GM23248 (cell line): ENCODE measurements at places on chromosomes 5 and 9.

DNA sequence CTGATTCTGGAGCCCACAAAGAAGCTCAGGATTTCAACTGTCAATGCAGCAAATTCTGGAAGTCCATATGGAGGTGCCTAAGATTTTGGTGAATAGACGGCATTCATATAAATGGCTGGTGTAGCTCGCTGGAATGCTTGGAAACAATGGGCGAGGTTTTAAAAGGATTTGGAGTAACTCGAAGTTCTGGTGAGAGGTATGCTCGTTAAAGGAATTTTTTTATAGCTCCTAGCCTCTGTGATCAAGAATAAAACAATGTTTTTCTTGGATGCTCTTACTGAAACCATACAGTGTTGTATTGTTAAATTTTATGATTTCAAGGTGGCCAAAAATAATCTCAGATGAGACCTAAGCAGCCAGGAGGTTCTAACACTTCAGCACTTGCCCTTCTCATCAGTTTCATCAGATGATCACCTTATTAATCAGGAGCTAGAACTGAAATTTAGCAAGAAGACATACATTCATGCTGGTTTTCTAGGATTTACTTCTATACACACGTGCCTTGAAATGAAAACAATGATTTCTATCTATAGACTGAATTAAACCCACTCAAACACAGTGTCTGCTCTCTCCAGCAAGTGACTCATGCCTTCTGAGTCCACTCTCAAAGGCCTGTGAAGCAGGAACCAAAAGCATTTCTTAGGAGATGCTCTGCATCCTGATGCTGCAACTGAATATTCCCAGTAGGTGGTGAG, 79.2 kb downstream of the OTULIN start:
- DNase-seq, result peak; percentile 75

DNA sequence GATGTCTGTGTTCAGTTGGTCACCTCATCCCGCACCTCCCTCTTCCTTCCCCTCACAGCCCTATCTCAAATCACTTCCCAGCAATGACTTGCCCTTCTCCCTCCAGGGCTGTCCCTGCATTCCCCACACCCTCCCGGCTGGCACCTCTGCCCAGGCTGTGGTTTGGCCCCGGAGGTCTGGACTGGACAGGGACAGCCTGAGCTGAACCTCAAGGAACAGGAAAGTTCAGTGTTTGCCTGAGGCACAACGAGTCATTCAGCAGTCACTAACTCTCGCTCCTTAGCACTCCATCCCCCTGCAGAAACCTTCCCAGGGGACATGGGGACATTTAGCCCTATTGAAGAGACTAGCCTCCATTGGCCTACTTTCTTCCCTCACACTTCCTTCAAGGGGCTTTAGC, 58.3 kb upstream of the MAP3K1 start:
- peak; percentile 53 for DNase-seq

- no peak for DNase-seq
These were observed 6.5 kb downstream of the DENND1A start for GRCh38 chr9:123923377-123923776.

DNA sequence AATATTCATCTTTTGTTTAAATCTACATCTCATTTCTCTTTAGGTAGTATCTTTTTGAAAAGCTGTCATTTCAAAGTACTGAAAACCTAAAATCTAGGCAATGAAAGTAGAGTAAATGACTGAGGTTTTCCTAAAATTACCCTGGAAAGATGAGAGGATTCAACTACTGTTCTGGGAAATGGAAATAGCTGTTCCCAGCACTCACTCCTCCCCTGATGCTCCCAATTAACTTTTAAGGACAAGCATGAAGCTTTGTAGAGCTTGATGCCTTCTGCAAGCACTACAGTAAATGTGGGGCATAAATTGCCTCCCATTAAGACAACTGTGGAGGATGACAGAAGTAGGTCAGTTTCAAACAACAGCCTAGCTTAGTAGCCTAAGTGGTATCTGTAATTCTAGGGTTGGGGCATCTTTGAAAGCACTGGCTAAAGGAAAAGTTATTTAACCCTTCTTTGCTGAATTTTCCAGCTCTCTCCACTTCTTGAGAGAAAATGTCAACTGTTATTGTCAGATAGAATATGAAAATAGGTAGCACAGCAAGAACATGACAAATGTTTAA, 100.2 kb upstream of the GNA14 start:
- no peak for DNase-seq

DNA sequence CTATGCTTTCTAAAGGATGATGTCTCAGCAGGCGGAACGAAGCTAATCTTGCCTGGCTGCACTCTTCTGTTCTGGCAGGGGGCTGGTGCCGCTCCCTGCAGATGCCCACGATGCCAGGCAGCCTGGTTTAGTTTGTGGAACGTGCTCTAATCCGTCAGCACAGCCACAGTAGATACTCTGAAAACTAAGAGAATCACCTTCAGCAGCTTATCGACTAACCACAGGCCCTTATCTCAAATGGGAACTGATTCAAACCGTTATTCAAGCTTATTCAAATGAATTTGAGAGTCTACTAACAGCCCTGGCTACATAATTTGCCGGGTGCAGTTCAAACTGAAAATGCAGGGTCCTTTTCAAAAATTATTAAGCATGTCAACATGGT, 246.6 kb upstream of the ANKRD55 start:
- no peak for DNase-seq

DNA sequence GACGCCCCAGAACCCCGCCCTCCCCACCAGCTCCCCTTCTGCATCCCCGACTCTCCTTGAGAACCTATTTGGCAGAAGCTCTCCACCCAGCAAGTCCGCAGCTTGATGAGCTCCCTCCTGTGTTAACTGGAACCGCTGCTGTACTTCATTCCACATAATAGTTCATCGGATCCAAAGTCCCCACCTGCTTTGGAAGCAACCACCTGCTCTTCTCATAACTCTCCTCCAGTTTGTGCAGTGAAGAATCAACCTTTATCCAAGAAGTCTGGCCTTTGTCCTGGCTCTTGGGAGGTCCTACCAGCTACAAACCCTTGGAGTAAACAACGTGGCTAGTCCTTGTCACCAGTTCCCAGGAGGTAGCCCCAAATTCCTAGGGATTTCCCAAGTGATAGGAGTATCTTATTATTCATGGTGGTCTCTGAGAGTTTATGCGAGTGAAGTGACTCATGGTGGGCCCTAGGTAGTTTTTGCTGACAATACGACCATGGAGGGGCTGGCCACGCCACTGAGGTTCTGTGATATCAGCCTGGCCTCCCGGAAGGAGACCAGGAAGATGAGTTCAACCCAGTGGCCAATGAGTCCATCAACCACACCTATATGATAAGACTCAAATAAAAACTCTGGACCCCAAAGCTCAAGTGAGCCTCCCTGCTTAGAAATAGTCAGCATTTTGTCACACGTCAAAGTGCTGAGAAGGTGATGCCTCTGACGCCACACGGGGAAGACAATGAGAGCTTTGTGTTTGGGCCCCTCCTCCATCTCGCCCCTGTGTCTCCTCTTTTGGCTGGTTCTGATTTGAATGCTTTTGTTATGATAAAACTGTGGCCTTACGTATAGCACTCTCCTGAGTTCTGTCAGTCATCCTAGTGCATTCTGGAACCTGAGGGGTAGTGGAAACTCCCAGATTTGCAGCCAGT, 3.6 kb upstream of the IL4 start:
- DNase-seq, result no peak

GRCh38 chr5:107957051-107957450, 286.3 kb upstream of the EFNA5 start:
- DNase-seq, result no peak

DNA sequence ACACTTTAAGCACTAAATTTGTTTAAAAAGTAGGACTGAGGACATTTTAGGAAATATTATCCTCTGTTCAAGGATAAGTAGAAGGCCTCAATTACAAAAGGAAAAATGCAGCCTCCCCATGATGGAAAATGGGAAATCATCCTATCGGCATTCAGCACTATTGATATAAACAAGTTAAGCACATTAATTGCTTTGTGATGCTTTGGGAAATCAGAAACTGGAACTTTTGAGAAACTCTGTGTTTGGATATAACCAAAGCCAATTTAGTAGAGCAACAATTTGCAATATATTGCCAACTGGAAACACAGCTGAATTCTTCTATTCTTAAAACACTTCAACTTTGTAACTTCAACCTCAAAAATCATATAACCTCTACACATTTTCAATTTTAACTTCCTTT, 65.2 kb upstream of the PTGER4 start:
- DNase-seq, result no peak

DNA sequence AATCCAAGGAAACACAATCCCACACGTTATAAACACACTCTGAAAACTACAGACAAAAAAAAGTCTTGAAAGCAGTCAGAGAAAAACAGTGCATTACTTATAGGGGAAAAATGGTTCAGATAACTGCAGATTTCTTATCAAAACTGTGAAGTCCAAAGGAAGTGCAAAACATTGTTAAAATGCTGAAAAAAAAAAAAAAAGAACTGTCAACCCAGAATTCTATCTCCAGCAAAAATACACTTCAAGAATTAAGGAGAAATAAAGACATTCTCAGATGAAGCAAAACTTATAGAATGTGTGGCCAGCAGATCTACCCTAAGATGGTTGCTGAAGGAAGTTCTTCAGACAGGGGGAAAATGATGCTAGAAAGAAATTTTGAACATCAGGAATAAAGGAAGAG, 40.4 kb downstream of the ADAMTS2 start:
- no peak for DNase-seq

DNA sequence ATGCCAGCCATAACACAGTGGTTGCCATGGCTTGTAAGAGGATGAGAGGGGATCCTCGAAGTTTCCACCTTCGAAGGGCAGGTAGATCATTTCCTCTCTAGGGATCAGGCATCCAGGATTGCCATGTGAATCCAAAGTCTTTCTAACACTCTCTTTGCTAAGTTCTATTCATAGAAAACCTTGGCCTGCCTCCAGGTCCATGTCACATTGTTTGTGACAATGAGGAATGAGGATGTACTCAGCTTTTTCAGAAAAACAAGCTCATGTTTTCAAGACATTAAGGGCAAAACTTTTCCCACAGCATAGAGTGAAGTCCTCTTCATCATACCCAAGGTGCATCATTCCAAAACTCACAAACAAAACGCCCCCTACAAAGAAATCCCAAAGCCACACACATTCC, 19.6 kb downstream of the ESM1 start:
- DNase-seq, result no peak

GRCh38 chr5:73129143-73129542, 8.8 kb downstream of the TMEM171 start:
- no peak for DNase-seq

DNA sequence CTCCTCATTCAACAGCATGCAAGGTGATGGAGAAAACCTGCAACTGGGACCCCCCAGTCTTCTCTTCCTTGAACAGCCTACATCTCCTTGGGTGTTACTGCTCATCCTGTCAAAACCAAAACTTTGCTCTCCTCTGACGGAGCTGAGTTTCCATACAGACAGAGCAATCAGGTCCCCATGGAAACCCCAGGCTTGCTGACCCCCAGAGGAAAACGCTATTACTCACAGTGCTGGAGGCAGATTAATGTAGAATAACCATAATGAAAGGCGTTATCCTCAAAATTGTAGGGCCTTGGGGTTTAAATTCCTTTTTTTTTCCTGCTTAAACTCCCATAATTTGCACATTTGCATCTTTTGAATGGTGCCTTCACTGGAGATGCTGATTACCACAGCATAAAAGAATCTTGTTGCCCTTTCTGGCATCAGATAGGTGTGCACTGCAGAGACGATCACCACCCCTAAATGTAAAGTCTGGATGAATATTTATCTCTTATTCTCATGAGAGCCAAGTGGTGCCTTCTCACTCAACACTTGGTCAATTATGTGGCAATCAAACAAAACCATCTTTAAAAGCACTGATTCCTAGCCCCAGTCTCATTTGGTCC, 126.3 kb downstream of the MSX2 start:
- no peak for DNase-seq

DNA sequence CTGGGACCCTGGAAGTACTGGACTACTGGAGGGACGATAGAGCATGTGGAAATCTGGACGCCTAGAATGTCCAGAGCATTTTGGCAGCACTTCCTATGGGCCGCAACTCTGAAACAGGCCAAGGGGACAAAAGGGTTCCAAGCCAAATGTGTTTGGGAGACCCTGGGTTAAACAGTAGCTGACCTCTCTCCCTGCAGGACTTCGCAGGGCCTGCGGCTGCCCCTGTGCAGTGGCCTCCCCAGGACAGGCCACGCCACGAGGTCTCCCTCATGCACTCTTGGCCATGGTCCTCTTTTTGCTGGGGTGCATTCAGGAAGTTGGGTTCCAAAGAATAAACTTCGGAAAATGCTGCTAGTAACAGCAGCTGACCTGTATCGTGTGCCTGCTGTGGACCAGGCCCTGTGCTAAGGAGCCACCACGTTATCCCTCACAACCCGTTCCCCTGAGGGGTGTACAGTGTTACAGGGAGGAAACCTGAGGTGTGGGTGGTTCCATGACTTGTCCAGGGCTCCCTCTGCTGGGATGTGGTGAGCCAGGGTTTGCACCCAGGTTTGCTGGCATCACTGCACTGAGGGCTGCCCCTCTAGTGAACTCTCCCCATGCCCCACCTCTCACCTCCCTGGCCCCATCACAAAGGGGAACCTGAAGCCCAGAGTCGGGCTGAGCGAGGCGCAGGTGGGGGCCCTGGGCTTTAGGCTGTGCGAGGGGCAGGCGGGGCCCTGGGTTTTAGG, 79.4 kb downstream of the AMBP start:
- peak; percentile 21 for DNase-seq

DNA sequence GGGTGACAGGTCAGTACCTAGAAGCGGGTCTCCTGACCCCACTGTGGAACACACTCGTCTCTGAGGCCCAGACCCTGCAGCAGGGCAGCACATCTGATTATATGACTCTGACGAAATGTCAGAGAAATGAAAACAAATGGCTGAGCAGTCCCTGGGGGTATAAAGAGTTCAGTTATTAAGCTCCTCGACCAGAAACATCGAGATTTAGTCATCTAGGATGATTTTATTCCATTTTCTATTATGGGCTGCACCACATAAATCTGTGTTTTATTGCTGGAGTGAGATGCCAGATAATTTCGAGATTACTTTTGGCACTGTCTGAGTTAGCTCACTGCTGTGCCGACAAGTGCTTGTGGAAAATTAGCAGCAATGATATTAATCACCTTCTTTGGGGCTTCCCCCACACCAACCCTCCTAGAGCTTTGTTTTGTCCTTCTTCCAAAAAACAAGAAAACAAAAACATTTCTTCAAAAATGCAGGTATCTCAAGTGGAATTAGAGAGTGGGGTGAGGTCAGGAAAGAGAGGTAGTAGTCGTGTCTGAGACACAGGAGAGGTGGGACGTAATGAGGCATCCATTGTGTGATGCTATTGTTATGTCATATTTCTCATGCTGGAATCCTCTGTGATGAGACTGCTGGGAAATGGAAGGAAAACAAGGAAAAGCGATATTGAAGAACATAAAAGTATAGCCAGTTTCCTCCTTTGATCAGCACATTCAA, 495.5 kb downstream of the DMAC1 start:
- DNase-seq, result no peak

DNA sequence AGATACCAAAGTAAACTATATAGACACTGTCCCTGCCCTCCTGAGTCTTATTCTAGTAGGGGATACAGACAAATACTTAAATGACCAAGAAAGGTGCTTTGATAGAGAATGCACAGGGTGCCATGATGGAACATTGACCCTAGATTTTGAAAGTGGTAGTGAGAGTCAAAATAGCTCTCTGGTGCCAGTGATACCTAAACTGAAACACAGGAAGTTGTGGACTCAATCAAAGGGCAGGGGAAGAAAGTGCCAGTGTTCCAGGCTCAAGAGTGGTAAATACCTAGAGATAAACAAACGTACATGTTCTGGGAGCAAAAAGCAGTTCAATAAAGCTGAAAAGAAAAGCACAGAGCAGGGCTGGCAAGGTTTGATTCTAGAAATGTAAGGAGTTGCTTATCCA, 267.6 kb downstream of the ISL1 start:
- no peak for DNase-seq

GRCh38 chr5:103690676-103691075, 128.1 kb upstream of the NUDT12 start:
- no peak for DNase-seq

GRCh38 chr5:113375480-113376060, 59.2 kb downstream of the TSSK1B start:
- DNase-seq, result no peak
